NCI-H345 (cell line): ENCODE measurements at places on chromosomes 13 and 19.
A peak's percentile ranks its signal among the peaks of the same experiment; 100 is the strongest.

DNA sequence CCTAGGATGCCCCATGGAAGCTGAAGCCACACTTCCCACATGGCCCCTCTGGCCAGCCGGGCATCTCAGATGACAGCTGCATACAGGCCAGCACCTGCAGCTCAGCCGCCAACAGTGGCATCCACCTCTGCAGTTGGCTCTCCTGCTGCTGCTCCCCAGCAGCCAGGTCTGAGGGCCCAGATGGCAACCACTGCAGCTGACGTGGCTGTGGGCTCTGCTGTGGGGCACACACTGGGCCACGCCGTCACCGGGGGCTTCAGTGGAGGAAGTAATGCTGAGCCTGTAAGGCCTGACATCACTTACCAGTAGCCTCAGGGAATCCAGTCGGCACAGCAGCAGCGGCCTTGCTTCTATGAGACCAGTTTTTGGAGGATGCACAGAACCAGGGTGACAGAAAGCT, 45.3 kb upstream of the LSM14A start:
- no peak for DNase-seq

DNA sequence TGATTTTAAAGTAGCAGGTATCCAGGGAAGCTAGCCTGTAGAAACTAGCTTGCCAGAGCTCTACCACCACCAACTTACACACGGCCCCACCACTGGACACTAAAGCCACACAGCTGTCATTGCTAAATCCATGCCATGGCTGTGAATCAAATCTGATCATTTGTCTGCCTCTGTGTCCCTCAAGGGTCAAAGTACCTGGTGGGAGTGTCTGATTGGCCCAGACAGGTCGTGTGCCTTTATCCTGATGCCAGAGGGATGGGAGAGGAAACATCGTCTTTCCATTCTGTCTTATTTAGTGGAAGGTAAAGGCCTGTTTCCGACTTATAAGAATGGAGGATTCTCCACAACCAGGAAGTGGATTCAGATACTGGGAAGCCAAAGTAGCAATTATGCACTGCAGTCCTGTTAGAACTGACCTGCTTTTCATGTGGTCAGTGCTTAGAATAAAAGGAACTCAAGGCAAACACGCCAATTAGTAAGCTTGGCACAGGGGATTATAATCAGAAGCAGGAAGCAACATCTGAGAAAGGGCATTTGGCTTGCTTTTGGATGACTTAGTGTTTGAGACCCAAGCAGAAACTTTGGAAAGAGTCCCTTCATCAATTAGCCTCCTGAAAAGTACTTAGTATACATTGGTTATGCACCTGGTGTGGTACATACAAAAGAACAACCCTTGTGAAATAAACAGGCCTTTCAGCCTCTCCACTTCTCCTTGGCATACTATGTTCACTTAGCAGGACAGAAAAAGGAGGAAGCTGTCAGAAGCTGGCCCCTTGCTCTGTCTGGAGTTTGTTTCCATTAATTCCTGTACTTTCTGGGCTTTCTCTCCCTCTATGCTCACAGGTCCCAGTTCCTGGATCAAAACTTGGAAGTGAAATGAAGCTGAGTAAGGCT, 192.4 kb downstream of the NUFIP1 start:
- no peak for DNase-seq

GRCh38 chr19:52155596-52156359, 15.6 kb downstream of the ZNF836 start:
- DNase-seq, result no peak

DNA sequence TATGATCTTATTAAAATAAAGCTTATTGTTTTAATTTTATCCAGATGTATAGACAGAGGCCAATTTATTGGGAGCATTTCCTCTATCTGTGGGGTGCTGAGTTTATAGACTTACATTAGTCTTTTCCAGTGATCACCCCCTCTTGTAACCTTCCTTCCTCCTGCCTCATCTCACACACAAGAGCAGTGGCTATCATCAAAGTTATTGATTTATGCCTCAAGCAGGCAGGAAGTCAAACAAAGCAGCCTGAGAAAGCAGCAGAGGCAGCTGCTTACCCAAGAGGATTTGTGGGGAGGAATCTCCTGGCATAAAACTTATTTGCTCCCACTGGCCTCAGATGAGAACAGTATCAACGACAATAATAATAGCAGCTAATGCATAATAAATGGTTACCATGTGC, 26.3 kb upstream of the DCLK1 start:
- DNase-seq, result peak; percentile 12

- DNase-seq, result no peak
These were observed 54.7 kb downstream of the TNFSF11 start for GRCh38 chr13:42628666-42629065.

DNA sequence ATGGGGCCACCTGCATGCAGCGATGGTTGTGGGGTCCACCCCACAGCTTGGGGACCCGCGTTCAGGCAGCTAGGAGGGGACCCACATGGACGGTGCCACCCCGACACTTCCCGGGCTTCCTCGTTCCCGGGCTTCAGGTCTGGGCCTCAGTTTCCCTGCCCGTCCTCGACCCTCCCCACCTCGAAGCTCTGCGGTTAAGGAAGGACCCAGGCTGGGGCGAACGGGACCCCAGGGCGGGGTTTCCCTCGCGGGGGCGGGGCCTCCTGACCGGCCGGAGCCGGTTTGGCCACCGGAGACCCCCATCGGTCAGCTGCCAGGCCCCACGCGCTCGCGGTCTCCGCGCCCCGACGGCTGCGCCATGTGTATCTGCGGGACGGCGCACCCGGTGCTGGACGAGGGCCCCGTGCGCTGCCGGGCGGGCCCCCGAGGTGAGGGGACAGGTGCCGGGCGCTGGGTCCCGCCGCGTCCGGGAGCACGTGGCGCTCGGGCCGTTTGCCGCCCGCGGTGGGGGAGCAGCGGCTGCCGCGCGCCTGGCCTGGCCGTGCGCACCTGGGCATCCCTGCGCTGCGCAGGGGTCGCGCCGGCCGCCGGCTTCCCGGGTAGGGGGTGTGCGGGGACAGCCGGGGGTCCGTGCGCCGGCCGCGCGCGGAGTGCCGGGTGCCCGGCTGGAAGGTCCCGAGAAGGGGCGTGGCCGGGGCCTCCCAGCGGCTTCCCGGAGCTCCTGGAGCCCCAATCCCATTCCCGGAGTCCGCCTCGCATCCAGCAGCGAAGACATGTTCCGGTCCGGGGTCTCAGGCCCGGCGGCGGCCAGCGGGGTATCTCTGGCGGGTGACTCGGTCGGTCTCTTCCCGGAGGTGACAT, 4.2 kb downstream of the ARHGAP45 start:
- DNase-seq, result no peak

GRCh38 chr13:103009051-103009840, 57.0 kb downstream of the SLC10A2 start:
- DNase-seq, result no peak

DNA sequence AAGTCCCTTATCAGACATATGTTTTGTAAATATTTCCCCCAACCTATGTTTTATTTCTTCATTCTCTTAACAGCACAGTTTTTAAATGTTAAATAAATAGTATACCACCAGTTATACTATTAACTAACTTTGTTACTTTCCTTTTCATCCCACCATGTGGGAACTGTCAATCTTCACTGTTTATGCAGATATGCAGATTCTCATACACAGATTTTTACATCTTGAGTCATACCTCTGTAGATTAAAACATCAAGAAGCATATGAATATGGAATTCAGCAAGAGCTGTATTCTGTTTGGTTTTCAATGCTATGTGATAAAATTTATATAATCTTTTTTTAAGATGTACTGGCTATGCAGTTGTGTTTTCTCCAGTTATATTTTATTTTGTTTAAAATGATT, 566.3 kb downstream of the LIG4 start:
- DNase-seq, result no peak

DNA sequence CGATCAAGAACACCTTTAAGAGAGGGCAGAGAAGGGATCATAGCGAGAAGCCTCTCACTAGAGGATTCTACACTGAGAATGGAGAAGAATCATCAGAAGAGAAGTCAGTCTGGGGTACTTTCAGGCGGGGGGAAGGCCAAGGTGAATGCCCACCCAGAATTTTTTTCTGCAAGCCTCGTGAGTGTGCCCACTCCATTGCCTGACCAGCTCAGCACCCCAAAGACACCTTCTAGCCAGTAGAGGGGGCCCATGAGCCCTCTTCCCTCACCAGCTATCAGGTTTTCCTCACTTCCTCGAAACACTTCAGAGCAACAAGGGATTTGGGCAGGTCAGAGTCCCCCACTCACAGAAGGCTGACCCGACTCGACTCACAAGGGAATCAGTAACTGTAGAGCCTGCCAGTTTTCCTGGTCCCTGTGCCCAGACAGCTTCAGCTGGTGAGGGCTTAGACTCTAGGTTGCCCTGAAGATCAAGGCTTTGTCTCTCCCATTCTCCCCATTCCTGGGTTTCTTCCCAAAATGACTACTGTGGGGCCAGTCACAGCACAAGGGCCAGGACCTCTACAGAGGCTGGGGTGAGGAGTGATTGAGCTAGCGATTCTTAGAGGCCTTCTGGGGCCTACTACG, 18.4 kb downstream of the NLRP13 start:
- DNase-seq, result no peak

DNA sequence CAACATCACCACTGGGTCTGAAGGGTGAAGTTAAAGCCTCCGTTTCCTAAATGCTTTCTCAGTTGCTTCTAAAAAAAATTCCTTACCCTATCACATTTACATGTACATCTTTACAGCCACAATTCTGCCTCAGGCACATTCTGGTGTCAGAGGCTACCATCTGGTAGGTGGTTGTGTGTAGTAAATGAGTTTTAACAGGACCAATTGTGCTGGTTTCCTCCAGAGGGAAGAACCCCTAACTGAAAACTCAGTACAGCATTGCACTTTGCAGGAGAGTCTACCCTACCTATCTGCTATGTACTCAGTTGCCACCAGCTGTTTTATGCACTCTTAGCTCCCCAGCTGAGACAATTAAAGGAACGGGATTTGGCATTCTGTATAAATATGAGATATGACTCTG, 1576.5 kb downstream of the PCDH9 start:
- DNase-seq, result no peak

- DNase-seq, result no peak
These were observed 22.0 kb upstream of the SLC7A9 start for GRCh38 chr19:32891609-32892008.

DNA sequence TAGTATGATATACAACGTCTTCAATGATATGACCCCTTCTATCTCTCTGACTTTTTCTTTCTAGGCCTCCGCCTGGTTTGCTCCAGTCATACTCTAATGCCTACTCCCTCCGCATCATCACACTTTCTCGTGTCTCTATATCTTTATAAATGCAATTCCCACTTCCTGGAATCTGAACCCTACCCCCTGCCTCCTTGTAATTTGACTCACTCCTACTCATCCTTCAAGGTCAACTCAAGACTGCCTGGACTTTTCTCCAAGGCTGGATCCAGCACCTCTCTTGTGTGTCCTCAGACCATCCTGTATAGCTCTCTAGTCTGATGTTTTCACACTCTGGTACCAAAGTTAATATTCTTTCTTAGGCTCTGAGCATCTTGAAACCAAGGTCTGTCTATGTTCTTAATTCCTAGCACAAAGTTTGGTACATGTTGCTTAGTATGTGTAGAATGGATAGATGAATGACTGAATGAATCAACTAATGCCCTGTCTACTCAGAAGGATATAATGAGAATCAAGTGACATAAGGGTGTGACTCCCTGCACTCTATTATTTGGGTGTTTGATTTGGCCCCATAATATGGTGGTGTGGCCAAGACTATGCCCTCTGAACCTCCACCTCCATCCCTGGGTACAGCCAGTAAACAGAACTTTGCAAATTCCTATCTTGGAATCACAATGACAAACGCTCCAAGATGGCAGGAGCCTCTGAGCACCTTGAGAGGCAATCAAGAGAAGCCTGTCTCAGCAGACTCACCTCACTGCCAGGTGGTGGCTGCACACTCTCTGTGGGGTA, 74.3 kb upstream of the SERP2 start:
- no peak for DNase-seq

DNA sequence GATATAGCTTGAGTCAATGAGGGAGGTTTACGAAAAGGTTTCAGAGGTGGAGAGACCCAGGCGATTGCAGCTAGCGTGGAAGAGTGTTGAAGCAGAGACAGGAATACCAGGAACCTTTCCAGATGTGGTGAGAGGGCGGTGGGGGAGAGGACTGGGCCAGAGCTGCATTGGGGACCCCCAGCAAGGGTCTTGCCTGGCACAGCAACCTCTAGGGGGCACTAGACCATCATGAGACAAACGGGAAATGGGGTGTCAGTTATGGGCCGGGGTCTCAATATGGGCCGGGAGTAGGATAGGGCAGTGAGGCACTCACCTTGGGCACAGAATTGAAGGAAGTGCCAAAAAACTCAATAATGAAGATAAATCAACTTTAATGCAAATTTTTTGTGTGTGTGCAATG, 2.1 kb upstream of the LRP3 start:
- DNase-seq, result no peak

DNA sequence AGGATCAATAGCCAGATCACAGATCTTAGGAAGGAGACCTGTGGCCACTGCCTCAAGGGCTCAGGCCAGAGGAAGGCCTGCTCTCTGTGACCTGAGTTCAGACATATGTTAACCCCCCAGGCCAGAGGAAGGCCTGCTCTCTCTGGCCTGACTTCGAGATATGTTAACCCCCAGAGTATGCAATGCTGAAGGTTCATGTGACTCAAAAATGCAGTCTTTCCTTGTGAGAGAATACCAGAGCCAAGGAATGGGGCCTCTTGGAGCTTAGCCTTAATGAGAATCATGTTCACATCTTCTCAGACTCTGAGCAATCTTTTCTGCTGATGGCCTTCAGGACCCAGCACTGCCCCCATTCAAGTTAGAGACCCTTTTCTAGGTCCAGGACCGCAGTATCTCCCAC, 36.7 kb downstream of the MBNL2 start:
- no peak for DNase-seq

DNA sequence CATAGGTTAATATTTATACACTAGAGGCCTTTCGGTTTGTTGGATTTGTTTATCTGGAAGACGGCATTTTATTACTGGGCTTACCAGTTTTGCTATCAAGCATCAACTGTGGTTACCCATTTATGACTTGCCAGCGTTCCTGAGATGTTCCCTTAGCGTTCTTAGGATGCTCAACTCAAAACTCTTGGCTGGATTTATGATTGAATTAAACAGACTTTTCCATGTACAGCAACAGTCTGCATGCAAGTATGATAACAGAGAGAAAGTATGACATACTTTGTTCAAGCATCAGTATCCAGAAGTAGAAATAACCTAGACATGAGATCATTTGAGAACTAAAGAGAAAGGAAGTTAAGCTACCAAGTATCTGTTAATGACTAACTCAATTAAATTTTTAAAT, 29.9 kb upstream of the RNF113B start:
- DNase-seq, result no peak

DNA sequence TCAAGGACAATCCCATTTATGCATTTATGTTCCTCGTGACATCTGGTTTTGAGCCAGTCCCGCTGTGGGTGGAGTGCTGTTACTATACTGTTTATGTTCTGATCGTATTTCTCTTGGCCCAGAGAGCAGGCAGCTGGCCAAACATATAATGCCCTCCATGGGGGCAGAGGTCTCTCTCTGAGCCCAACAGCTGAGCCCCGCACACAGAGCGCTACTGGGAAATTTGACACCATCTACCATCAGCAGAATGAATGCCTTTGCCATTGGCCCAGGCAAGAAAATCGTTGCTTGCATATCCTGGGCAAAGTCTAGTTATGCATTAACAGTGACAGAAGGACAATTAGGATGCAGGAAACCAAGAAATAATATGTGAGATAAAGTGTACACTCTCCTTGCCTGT, 126.8 kb upstream of the CACNA1A start:
- DNase-seq, result peak; percentile 97
